ENCODE measurements at places on chromosomes 12 and 14. TPM values are rescaled to one million over a fixed set of nuclear protein-coding genes. Genes with fewer than 3 reads are reported as not detected.

GRCh38 chr12:32997471-32997870 is 100.9 kb upstream of the PKP2 start:
- peak; percentile 25 for DNase-seq

OR5AU1 gene
- not detected for total RNA-seq

GRCh38 chr12:92764831-92765230 is 62.0 kb downstream of the PLEKHG7 start:
- no peak for DNase-seq

DNA sequence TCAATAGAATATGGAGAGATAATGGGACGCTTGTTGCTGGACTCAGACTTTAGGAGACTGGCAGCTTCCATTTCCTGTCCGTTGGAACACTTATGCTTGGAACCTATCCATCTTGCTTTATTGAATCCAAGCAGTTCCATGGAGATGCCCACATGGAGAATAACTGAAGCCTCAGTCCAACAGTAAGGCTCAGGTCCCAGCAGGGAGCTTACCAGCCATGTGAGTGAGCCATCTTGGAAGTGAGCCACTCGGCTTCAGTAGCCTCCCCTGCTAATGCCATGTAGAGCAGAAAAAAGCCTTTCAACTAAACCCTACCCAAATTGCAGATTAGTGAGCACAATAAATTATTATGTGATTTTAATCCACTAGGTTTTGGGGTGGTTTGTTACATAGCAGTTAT is 538.8 kb upstream of the STXBP6 start:
- no peak for DNase-seq

- no peak for DNase-seq
These were observed 15.0 kb downstream of the GXYLT1 start for GRCh38 chr12:42129595-42130204.

DNA sequence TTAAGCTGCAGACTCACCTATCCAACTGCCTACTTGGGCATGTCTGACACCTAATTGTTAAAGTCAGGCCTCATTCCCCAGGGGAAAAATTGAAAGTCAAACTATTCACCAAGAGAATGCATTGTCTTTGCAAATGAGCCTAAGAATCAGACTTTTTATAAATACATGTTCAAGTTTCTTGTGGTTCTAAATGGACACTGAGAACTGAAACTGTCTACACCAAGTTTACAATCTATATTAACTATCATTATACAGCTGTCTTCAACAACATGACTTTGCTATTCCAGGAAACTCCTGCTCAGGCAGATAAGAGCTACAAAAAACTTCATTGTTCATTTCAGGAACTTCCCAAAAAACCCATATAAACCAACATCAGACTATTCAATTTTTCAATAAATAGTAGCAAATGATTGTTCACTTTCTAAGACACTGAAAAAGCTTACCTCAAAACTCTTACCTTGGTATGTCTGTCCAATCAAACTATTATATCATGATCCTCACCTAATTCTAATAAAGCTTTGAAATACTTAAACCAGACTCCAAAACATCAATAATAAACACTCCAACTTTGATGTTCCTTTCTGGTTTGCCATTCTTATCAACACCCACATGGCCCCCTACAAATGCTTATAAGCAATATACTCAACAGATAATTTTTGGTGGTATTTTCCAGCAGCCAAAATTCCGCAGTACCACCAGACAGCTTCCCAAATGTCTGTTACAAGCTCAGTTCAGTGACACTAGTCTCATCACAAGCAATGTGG is 24.2 kb downstream of the CDK17 start:
- DNase-seq: no peak

FAM186B gene
- total RNA-seq: 0.21 TPM

- DNase-seq: no peak
These were observed 358.6 kb upstream of the FOXG1 start for GRCh38 chr14:28407996-28408395.

GRCh38 chr12:83827860-83828259 is 1084.7 kb downstream of the SLC6A15 start:
- peak; percentile 58 for DNase-seq

DNA sequence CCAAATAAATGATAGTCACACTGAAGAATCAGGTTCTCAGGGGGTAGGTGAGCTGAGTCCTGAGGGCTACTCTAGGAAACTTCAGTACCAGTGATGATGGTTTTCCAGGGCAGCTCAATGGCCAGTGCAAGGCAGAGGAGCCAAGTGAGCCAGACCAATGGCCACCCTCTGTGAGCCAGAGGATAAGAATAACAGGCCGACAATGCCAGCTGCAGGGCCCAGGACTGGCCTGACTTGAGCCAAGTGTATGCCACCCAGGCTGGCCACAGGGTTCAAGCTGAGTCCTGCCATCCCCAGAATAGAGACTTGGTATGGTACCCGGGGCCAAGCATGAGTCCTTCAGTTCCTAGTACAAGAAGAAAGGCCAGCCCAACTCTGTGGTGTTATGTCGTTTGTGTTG is 355.5 kb downstream of the DPF3 start:
- DNase-seq: no peak

- no peak for DNase-seq
These were observed 98.3 kb downstream of the CFAP54 start for GRCh38 chr12:96587691-96588090.

DNA sequence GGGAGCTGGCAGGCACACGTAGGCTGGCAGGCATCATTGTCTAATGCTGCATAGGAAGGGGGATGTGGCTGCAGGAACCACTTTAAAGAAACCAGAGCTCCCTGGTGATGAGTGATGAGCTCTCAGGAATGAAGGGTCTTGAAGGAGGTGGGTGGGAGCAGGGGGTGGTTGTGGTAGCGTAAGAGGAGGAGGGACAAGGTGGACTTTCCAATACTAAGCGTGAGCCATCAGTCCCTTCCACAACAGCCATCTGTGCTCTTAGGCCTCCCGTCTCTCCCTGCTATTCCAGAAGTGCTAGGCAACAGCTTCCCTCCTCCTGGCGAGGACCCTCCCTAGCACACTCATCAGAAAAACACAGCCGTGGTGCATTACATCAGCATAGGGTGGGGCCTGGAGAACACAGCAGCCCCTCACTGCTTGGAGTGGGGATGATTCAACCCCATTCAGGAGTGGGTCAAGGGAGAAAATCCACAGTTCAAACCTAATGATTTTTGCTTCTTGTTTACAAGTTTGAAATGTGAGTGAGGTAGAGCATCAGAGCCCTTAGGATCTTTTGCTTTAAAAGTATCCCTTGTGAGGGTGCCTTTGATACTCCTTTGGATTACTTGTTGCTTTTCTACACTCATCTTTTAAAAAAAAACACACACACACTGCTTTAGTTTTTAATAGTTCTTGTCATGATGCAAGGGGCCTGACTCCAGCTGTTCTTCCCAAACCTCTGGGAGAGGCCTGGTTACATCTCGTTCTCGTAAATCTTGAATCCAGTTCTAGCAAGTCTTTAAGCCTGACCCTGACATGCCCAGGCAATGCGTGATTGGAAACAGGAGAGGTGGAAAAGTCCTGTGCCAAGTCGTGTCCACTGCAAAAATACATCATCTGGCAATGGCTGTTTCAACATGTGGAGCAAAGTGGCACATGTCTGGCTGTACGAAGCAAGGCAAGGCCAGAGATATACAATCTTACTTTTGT is 356.4 kb upstream of the DDHD1 start:
- no peak for DNase-seq

DNA sequence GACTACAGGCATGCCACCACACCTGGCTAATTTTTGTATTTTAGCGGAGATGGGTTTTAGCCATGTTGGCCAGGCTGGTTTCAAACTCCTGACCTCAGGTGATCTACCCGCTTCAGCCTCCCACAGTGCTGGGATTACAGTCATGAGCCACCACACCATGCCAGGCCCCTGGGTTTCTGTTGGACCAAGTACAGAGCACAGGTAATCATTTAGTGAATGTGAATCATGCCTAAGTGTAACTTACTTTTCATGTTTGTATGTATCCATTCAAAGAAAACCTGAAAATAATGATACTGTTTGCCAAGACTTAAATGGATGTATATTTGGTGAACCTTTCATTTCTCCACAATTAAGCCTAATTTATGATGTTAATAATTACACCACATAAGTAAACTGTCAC is 65.9 kb downstream of the FGD6 start:
- no peak for DNase-seq

DNA sequence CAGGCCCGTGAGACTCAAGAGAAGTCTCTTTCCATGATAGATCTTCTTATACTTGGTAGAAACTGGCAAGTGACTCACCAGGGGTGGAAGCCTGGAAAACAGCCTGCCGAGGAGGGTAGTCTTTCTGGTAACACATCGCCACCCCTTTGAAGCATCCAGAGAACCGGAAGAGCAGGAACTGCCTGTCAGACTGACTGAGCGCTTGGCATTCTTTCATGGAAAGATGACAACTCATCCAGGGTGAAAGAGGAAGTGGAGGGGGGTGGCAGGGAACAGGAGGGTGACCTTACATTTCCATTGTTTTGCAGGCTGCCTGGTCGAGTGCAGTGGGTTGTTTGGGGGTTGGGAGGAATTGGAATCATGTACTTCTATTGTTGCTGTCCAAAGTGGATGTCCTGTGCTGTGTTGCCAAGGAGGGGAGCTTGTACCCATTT is 34.5 kb downstream of the PRKCH start:
- DNase-seq: peak; percentile 36

DNA sequence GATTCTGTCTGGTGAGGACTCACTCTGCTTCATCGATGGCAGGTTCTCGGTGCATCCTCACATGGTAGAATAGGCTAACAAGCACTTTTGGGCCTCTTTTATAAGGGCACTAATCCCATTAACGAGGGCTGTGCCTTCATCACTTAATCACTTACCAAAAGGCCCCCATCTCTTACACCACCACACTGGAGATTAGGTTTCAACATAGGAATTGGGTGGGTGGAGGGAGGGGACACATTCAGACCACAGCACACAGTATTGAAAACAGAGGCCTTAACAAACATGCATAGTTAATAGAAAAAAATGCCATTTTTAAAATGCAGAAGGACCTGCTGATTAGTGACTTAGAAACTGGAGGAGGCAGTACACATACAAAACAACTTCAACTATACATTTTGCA is 61.6 kb downstream of the SPPL3 start:
- DNase-seq: no peak

DNA sequence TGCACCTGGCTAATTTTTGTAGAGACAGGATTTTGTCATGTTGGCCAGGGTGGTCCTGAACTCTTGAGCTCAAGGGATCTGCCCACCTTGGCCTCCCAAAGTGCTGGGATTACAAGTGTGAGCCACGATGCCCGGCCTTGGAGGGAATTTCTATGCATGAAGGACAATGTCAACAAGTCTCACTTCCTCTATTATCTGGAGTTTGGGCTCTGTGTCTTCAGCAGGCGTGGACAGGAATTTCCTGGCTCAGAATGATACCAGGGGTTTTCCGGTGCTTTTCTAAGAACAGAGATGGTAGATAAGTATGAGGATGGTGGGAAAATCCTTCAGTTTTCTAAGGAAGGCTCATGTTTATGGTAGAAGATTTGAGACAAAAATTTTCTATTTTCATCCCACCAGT is 75.0 kb upstream of the CCDC60 start:
- DNase-seq: no peak
